T-helper 17 cell (primary cell): ENCODE measurements at places on chromosomes 6 and 20. TPM values are rescaled to one million over a fixed set of nuclear protein-coding genes. Genes with fewer than 3 reads are reported as not detected.

The SGK1 gene
- total RNA-seq = 132 TPM

The HDGFL1 gene
- total RNA-seq = not detected

The LHFPL5 gene
- not detected for total RNA-seq

GRCh38 chr6:119312875-119313338 is 36.7 kb downstream of the MAN1A1 start:
- no peak for DNase-seq

- no peak for DNase-seq
Measured at GRCh38 chr20:58025233-58025632, 203.2 kb downstream of the ANKRD60 start.

DNA sequence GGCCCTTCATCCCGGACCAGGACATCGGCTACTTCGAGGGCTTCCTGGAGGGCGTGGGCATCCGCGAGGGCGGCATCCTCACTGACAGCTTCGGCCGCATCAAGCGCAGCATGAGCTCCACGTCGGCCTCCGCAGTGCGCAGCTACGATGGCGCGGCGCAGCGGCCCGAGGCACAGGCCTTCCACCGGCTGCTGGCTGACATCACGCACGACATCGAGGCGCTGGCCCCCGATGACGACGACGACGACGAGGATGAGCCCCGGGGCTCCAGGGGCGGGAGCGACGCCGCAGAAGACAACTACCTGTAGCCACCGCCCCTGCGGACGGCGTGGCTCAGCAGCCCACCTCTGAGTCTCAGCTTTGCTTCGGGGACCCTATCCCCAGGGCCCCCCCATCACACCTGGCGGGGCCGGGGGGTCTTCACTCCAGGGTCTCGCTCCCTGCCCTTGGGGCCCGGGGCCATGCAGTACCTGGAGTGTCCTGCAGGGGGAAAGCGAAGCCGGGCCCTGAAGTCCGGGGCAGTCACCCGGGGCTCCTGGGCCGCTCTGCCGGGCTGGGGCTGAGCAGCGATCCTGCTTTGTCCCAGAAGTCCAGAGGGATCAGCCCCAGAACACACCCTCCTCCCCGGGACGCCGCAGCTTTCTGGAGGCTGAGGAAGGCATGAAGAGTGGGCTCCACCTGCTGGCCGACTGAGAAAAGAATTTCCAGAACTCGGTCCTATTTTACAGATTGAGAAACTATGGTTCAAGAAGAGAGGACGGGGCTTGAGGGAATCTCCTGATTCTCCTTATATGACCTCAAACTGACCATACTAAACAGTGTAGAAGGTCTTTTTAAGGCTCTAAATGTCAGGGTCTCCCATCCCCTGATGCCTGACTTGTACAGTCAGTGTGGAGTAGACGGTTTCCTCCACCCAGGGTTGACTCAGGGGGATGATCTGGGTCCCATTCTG is 20.8 kb upstream of the HCK start:
- DNase-seq = peak; percentile 43

DNA sequence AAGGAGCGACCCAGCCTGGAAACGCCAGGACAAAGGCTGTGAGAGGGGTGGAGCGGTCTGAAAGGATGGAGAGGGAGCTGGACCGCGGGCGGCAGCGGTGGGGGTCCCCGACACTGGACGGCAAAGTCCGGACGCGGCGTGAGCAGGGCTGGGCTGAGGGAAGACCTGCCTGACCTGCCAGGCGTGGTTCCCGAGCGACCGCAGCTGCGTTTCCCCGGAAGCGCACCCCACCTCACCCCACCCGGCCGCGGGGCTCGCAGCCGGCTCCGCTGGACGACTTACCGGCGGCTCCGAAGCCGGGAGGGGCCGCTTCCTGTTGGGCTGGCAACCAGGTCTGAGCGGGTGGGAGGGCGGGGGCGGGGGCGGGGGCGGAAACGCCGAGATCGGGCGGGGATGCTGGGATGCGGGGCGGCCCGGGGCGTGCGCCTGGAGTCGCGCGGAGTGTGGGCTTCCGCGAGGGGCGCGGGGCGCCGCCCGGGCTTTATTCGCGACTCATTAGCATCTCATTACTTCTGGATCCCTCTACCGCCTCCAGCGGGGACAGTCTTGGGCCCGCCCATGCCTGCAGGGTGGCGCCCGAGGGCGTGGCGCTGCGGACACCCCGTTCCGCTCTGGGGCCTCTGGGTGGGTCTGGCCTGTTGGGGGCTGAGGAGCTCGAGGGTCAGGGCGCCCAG is at the start of gene MICAL1:
TSS of gene MICAL1 (minus strand) at position 336 of the 674 bp plus-strand sequence. CDS start 1,576 bp downstream, outside the sequence.
- DNase-seq = peak; percentile 81

The NHLRC1 gene
- total RNA-seq = 0.37 TPM

- DNase-seq = no peak
Measured at GRCh38 chr6:3813150-3813780, 35.9 kb upstream of the FAM50B start.

The ZNF311 gene
- total RNA-seq = 0.40 TPM

The ASIP gene
- not detected for total RNA-seq

- no peak for DNase-seq
Measured at GRCh38 chr20:50517817-50518154, 7.6 kb downstream of the PTPN1 start.

DNA sequence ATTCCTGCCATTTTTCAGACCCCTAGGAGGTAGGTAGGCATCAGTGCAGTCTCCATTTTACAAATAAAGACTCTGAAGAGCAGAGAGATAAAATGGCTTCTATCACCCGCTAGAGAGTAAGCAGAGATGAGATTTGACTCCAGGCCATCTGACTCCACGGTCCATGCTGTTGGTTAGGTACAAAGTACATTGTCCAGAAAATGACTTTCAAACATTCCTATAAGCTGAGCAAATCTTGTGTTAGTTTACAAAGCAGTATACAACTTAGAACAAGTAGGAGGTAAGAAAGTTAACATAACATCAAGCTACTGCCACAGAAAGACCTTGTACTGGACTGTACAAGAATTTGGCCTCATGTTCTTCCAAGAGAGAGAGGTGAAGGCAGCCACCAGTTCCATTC is 14.9 kb downstream of the BTN1A1 start:
- no peak for DNase-seq

DNA sequence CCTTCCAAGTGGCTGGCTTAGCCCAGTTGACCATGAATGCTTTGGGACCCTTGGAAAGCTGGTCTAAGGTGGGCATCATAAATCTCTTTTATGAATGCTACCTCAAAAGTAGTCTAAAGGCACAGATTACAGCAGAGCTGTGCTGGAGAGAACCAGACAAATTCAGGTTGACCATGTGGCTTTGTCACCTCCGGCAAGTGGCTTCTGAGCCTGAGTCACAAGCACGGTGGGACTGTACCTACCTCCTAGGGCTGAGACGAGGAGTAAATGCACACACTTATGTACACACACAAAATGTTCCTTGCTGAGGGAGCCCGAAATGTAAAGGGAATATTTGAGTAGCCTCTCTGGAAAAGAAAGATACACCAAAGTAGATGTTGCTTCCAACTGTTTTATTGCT is 155.9 kb downstream of the NFATC2 start:
- no peak for DNase-seq

The TMC2 gene
- total RNA-seq = not detected

GRCh38 chr6:3176562-3177355 is 19.4 kb upstream of the TUBB2A start:
- no peak for DNase-seq

- no peak for DNase-seq
Measured at GRCh38 chr20:19807191-19807945, 49.3 kb downstream of the RIN2 start.

DNA sequence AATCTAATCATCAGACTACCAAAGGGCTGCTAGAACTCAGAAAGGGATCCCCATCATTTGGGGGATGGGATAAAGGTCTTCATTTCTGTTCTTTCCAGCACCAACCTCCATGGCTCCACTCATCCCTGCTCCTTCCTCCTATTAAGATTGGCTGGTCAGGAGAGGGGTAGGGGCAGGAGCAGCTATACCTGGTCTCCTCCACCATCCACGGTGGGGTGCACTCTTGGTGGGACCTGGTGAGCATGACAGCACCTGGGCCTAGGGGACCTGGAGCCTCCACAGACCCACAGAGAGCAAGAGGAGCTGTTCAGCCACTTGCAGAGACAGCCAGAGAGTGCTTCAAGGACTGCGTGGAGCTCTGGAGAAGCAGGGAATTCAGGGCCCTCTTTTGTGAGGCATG is 6.1 kb upstream of the ULBP2 start:
- no peak for DNase-seq

The NOX3 gene
- total RNA-seq = not detected

DNA sequence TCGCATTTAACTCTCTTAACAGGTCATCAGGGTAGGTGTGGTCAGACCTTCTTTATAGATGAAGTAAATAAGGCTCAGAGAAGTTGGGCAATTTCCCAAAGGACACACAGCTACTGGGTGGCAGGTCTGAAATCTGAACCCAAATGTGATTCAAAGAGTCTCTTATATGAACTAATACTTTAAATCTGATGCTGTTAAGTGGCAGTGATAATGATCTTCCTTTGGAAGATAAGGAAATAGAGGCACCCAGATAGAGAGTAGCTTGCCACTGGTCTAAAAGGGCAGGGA is 237.1 kb downstream of the GMPR start:
- DNase-seq = no peak

DNA sequence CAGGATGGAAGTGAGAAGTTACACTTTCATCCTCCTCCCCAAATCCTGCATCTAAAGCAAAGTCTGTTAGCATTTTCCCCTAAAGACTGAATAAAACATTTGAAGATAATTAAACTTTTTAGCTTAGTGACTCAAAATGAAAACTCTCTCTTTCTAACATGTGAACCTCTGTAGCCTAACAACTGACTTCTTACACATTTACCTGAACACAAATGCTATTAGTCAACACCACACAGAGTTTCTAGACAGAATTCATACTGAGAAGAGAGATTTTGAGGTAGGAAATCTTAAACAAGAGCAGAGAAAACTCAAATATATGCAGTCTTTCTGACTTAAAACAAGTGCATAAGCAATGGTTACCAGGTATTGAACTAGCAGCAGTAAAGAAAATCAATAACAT is 149.9 kb upstream of the SMLR1 start:
- DNase-seq = no peak

- no peak for DNase-seq
Measured at GRCh38 chr6:74554041-74554440, 651.8 kb downstream of the COL12A1 start.

GRCh38 chr6:74409447-74409846 is 713.4 kb downstream of the CD109 start:
- no peak for DNase-seq

GRCh38 chr6:26243132-26243531 is 121.9 kb upstream of the BTN3A2 start:
- DNase-seq = no peak

The OR2H1 gene
- not detected for total RNA-seq

The SERINC1 gene
- 127 TPM for total RNA-seq

- no peak for DNase-seq
Measured at GRCh38 chr6:32112431-32112980, 3.4 kb upstream of the TNXB start.

DNA sequence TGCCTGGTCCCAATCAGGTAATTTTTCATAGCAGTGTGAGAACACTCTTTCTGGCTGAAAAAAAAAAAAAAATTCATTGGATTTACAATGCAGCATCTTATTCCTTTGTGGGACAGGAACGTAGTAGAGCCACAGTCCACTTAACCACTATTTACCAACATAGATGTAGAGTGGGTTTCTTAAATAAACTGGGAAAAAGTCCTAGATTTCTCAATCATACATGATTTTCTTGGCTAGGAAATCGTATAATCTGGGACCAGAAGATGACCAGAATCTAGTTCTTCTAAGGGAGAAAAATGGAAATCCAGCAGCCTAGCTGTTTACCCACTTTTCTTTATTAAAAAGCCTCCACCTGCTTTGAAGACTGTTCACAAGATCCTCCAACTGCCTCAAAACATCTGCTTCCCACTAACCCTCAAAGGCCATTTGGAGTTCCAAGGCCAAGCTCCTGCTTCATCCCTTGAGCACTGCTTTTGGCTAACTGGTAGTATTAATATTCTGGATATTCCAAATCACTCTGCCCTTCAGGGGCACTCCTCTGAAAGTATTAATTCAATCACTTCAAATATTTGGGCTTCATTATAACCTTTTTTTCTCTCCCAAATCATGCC is 70.4 kb downstream of the FYN start:
- no peak for DNase-seq

- DNase-seq = no peak
Measured at GRCh38 chr6:2950713-2951112, 20.7 kb downstream of the SERPINB6 start.

- no peak for DNase-seq
Measured at GRCh38 chr6:45364466-45364865, 13.3 kb downstream of the SUPT3H start.

GRCh38 chr6:138406443-138406842 is 2.4 kb downstream of the HEBP2 start:
- DNase-seq = no peak

The PHACTR3 gene
- total RNA-seq = 0.52 TPM

The KCNK15 gene
- total RNA-seq = not detected

DNA sequence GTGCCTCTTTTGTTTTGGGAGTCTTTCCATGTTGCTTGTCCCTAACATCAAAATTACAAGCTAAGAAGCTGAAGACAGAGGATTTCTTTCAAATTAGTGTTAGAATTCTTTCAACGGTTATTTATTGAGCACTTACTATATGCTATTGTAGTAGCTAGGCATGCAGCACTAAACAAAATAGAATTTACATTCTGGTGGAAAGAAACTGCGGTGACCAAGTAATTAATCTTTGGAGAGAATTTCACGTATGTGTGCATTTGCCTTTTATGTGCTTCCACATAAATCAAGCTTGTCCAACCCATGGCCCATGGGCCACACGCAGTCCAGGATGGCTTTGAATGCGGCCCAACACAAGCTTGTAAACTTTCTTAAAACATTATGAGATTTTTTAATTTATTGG is 33.0 kb upstream of the DUSP22 start:
- no peak for DNase-seq

DNA sequence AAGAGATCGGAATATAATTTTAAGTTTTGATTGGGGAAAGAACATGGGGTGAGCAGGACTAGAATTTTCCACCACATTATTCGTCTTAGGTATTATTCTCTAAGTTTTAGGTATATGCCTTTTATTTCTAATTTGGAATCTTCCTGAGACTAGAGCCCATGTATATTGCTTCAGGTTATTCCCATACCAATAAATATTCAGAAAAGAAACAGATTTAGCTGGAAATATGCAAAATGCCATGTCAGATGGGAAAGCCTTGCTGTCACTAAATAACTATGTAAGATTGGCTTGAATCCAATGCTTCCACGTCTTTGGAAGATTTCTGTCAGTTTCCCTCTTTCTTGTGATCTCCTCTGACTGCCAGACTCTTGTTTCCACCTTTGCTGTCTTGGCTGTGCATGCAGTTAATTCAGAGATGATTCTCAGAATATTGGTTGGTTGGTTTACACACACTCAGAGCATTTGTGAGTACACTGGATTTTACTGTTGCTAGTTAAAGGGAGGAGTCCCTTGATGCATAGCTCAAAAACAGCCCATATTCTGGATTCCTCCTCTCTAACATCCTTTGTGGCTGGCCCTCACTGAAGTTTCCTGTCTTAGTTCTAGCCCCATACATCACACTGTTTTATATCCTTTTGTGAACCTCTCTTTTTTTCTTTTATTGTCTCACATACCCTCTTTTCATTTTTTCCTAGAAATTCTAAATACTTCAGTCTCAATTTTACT is 64.3 kb downstream of the GRM1 start:
- no peak for DNase-seq
